ENCODE measurements at places on chromosomes 6 and 20.

DNA sequence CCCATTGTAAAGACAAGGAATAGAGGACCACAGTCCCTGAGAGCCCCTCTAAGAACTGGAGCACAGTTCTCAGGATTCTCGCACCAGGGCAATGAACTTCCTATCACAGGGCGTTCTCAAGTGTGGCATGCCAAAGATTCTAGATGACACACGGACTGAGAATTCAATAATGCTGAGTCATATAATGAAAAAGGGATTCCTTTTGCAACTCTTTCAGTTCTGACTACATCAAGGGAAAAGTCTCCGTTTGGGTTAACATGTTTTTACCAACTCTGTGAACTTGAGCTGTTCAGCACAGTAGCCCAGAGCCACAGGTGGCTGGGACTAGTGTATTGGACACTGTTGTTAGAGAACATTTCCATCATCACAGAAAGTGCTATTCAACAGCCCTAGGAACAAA lies 3.4 kb downstream of the MED20 start:
- DNase-seq, result peak; percentile 94

DNA sequence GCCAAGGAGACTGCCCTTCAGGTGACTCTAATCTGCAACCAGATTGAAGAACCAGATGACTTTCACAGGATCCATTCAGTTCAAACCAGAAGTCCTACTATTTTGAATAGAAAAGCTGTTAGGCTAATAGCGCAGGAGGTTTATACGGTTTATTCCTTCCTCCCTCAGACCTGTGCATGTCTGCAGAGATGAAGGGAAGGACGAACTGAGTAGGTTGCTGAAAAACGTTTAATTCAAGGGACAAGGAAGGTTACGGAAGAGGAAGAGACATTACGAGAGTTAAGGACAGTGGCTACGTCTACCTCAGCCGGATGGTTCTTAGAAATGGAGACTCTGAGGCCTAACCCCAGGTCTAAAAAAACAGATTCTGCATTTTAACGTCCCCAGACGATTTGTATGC lies 978 bp downstream of the AURKA start:
- no peak for DNase-seq

DNA sequence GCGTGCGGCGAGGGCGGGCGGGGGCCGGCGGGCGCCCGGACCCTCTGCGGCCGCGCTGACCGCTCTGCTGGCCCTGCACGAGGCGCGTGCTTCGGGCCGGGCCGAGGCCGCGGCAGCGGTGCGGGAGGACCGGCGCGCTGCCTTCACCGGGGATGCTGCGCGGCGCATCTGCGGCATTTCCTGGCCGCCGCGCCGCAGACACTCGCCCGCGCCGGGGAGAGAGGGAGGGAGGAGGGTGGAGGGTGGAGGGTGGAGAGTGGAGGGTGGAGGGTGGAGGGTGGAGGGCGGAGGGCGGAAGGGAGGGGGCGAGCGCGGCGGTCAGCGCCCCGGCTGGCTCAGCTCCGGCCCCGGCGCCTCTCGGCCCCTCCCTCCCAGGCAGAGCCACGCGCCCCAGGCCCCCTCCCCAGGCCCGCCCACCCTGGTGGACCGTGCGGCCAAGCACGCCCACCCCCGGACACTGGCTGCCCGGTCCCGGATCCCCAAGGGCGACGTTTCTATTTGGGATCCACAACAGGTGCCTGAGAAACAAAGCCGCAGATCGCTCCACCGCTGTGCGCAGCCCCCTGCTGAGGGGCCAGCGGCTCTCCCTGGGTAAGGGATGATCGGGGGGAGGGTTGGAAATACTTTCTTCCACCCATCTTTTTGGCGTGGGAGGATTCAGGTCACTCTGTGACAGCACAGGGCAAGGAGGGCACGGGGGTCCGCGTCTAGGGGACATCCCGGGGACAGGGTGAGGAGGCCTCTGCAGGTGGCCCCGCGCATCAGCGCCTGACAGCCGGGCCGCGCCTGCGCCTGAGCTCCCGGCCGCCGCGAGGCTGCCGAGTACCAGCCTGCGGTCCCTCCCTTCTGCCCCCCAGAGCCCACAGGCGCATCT lies 111.2 kb upstream of the BEND6 start:
- DNase-seq, result peak; percentile 77

DNA sequence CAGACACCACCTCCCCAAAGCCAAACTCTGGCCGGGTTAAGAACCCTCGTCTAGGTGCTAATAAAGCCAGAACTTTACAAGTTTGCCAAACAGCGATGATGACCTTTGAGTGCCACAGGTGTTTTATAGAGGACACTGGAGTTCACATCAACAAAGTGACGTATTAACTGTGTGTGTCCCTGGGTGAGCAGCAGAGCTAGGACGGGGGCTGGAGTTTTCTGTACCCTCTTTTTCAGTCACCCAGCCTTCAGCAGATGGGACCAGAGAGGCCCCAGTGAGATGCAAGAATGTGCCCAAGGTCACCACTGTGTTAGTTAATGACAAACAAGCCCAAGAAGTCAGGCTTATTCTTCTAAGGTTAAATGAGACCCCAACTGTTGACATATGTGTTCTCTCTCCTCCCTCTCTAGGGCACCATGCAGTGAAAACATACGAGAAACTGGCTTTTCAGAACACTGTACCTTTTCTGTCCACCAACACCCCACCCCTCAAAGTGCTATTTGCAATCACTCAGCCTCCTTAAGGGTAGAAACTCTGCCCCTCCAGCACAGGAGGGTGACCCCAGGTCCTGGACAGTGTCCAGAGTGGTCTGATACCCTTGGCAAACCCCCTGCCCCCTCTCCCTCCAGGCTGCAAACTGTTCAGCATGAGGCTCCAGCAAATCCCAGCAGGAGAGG lies 5.2 kb downstream of the SDC4 start:
- DNase-seq, result no peak

DNA sequence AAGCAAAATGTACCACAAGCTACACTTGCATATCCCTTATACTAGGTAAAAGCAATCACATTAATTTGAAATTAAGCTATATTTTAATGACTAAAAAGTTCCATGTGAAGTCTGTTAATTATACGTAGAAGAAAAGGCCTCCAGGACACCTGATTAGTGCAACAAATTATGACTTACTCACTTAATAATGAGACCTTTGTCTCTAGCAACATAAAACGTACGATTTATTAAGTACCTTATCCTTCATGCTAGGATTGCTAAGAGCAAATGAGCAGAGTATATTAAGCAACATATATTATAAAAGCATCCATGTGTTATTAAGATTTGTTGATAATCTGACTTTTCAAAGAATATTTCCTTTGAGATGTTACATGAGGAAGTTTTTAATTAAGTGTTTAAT lies 2.5 kb downstream of the BMP5 start:
- no peak for DNase-seq

GRCh38 chr6:279341-280029 lies 12.8 kb upstream of the DUSP22 start:
- DNase-seq, result no peak

DNA sequence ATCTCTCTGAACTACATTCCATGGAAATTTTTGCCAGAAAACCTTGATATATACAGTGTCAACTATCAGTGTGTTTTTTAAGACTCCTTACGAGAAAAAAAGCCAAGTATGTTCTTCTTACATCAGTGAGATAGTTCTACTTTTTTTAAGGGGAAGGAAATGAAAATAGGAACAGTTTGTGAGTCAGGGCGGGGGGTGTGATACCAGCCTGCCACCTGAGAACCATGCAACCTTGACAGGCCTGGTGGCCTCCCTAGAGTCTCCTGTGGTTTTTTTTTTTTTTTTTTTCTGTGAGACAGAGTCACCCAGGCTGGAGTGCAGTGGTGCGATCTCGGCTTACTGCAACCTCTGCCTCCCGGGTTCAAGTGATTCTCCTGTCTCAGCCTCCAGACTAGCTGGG lies 96.3 kb upstream of the GCM1 start:
- DNase-seq, result no peak

GRCh38 chr6:34851361-34851760 lies 36.5 kb downstream of the TAF11 start:
- no peak for DNase-seq

GRCh38 chr6:134437376-134437775 lies 119.5 kb upstream of the SGK1 start:
- DNase-seq, result no peak

DNA sequence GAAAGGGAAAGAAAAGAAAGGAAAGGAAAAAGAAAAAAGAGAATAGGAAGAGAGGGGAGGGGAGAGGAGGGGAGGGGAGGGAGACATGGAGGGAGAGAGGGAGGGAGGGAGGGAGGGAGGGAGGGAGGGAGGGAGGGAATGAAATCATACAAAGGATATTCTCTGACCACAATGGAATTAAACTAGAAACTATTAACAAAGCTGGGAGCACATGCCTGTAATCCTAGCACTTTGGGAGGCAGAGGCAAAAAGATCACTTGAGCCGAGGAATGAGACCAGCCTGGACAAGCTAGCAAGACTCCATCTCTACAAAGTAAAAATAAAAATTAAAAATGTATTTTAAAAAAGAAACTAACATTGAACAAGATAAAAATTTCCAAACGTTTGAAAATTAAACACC lies 62.8 kb downstream of the ILRUN start:
- no peak for DNase-seq

- no peak for DNase-seq
Observed at GRCh38 chr6:12974551-12974950, 258.0 kb downstream of the PHACTR1 start.

DNA sequence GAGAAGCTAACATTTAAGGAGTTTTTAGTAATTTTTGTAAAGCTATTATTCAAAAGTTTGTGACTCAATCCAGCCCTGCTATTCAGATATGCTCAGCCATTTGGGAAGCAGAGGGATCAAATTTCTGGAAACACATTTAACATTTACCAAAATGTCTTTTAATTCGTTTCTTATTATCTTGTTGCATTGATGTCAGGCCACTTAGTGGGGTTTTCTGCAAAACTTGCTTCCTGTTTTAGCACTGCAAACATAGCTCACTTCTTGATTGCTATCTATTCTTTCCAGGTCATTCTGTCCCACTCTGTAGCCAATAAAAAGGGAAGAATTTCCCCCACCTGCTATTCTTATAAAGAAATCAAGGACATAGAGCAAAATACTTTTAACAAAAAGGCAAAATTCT lies 176.9 kb upstream of the SUPT3H start:
- no peak for DNase-seq

DNA sequence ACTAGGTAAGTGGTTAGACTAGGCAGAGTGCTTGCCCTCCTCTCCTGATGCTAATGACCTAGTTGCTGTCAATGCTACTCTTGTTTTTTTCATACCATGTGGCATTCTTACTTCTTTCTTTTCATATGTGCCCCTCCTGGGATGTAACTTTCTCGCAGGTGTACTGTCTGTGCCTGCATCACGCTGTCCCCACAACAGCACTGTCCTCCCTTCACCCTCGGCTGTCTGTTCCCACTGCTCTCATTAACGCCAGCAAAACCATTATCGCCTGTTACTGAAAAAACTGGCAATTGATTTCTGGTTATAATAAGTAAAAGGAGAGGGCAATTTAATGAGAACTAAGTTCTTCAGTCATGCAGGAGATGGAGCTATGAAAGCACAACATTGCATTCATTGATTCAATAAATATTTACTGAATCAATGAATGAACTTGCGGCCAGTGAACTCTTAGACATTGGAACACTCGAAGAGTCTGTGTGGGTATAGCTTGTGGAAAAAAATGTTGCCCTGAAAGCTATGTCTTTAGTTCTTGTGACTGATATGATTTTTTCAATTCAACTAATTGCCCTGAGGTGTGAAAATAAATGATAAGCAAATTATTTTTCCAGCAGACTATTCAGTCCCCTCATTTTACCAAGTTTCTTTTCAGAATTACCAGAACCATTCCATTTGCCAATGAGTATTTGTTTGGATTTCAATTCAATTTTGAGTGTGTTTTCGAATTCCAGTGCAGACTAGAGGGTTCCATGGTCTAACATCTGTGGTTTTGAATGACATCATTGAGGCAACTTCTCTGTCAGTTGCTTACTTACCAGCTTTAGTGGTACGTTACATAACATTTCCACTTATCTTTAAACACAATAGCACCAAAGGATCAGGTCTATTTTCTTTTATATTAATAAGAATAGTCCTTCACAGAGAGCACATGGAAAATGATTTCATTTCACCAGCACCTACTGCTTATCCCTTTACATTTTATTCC lies 2.1 kb downstream of the SLC17A4 start:
- DNase-seq, result no peak

DNA sequence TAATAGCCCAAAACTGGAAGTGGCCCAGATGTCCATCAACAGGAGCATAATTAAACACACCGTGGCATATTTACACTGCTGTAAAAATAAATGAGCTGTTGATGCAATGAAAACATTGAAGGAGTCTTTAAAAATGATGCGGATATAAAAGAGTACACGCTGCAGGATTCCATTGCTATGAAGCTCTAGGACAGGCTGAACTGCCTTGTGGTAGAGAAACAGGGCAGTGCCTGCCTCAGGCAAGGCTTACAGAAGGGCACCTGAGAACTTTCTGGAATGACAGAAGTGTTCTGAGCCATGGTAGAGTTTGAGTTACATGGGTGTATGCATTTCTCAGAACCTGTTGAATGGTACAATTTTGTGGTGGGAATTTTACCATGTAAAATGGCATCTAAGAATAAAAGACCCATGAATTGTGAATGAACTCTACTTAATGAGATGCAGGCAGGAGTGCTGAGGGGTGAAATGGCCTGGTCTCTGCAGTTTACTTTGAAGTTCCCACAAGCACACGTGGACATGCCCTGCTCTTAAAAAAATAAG lies 45.3 kb upstream of the RIN2 start:
- no peak for DNase-seq

DNA sequence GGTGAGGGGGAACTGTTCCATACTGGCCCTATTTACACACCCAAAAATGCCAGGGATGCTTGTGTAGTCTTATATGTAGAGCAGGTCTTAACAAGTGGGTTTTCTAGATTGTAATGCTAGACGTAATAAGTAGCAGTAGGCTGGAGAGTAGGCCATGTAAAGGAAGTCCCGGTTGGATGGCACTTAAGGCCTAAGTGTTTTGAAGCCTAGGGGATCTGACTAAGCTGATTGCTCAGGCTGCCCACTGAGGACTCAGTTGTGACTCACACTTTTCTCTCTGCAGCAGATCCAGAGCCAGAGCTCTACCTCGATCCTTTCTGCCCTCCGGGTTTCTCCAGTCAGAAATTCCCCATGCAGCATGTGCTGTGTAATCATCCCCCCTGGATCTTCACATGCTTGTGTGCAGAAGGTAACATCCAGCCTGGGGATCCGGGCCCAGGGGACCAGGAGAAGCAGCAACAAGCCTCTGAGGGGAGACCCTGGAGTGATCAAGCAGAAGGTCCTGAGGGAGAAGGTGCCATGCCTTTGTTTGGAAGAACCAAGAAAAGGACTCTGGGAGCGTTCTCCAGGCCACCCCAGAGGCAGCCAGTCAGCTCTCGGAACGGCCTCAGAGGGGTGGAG lies 26.6 kb downstream of the ZNF133 start:
- peak; percentile 51 for DNase-seq

- peak; percentile 13 for DNase-seq
Observed at GRCh38 chr6:116059713-116060571, 749 bp downstream of the FRK start.

DNA sequence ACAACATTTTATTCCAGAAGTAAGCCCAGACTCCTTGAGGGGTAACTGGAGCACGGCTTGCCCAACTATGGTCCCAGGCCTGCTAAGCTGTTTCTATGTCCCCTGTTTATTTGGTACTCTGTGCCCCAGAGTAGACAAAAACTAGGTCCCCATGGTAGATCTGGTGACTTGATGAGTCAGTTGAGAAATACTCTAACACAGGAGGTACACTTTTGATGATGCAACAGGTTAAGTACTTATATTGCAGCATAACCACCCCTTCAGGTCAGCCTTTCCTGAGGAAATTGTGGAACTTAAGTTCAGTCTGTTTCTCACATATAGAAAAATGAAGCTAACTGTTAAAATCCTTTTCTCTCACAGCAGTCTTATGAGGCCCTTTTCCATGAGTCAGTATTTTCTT lies 19.6 kb downstream of the TTPAL start:
- peak; percentile 84 for DNase-seq

- peak; percentile 35 for DNase-seq
Observed at GRCh38 chr6:30463651-30464618, 25.4 kb upstream of the HLA-E start.
